ENCODE measurements at places on chromosomes 6 and 20.
A peak's percentile ranks its signal among the peaks of the same experiment; 100 is the strongest.

DNA sequence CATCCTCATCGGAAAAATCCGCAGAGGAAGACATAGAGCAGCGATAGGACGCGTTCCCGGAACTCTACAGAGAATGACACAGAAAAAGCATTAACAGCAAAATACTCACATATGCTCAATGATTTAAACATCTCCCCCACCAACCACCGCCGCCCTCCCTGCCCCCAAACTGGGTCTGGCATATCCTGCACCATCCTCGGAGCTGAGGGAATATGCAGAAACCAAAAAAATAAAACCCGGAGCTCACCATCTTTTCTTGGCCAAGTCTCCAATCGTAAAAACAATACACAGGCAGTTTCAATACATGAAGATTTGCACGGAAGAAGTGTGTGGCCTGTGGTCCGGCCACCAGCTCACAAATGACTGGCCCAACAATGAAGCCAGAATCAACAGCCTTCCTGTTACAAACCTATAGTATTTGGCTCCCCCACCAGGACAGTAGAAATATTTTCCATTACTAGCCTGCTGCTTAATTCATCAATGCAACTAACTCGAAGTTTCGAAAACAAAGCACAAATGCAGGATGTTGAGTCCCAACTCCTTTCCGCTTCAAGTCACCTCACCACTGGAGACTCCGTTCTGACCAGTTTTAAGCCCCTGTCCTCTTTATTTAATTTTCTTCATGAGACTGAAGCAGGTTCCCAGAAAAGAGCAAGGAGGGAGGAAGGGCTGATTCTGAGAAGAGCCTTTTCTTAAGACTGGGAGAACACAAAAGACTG, 103.2 kb upstream of the BEND6 start:
- DNase-seq = peak; percentile 67

- no peak for DNase-seq
These were observed 123.7 kb upstream of the BTN3A2 start for GRCh38 chr6:26241033-26241895.

DNA sequence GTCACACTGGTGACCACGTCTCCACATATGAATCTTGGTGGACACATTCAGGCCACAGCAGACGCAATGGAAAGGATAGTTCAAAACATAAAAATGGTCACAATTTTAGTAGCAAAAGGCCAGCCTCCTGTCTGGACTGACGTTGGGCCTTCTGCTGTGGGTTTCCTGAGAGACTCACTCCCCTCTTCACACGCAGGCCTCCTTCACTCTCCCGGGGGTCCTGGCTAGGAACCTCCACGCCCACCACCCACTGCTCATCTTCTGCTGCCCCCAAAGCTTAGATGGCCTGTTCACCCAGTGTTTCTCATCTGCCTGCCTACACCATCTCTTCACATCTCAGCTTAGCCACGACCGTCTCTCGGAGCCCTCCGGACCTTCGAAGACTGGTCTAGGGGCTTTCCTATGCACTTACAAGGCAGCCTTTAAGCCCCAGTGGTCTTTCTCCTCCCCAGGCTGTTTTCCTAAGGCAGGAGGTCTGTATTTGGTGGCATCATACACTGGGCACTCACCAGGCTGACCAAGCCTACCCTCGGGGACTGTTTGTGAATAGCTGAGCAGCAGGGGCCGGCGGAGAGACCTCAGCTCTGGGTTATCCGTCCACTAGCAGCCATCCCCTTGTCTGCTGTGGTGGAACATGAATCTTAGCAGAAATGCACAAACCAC, 46.6 kb upstream of the AFDN start:
- DNase-seq = no peak

GRCh38 chr20:23869520-23869919, 10.0 kb downstream of the CST5 start:
- no peak for DNase-seq

- DNase-seq = no peak
These were observed 58.3 kb downstream of the DACT2 start for GRCh38 chr6:168261234-168261633.
